ENCODE measurements at places on chromosomes 13 and 19.

DNA sequence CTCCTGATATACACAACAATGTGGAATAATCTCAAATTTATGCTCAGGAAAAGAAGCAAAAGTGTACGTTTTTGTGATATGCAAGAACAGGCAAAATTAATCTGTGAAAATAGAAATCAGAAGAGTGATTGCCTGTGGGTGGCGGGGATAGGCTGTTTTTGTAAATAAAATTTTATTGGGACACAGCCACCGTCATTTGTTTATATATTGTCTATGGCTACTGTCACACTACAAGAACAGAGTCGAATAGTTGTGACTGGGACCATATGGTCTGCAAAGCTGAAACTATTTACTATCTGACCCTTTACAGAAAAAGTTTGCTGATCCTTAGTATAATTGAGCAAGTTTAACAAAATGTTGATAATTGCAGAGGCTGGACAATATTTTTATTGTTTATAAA, 269.5 kb upstream of the HTR2A start:
- DNase-seq, result no peak

DNA sequence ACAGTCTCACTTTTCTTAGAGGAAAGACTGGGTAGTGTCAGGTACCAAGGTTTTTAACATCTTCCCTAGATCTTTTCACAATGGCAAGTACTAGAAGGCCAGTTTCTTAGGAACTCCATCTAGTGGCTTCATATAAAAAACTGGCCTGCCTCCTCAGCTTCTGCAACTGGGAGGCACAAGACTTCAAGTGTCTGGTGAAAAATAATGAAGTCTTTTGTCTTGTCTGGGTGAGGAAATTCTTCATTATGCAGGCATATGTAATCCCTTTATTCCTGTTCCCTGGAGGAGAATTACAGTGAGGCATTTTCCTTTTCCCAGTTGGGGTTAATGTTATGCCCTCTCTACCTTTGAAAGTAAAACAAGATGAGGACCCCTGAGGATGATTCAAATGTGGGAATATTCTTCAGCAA, 300.5 kb downstream of the NALCN start:
- DNase-seq, result no peak

- DNase-seq, result no peak
Observed at GRCh38 chr13:39054112-39054511, 15.9 kb downstream of the NHLRC3 start.

GRCh38 chr13:95233026-95233635, 68.1 kb downstream of the ABCC4 start:
- no peak for DNase-seq

GRCh38 chr13:76385586-76385985, 500.6 kb downstream of the KCTD12 start:
- DNase-seq, result no peak

- no peak for DNase-seq
Observed at GRCh38 chr19:49912965-49913685, 15.9 kb upstream of the ATF5 start.

DNA sequence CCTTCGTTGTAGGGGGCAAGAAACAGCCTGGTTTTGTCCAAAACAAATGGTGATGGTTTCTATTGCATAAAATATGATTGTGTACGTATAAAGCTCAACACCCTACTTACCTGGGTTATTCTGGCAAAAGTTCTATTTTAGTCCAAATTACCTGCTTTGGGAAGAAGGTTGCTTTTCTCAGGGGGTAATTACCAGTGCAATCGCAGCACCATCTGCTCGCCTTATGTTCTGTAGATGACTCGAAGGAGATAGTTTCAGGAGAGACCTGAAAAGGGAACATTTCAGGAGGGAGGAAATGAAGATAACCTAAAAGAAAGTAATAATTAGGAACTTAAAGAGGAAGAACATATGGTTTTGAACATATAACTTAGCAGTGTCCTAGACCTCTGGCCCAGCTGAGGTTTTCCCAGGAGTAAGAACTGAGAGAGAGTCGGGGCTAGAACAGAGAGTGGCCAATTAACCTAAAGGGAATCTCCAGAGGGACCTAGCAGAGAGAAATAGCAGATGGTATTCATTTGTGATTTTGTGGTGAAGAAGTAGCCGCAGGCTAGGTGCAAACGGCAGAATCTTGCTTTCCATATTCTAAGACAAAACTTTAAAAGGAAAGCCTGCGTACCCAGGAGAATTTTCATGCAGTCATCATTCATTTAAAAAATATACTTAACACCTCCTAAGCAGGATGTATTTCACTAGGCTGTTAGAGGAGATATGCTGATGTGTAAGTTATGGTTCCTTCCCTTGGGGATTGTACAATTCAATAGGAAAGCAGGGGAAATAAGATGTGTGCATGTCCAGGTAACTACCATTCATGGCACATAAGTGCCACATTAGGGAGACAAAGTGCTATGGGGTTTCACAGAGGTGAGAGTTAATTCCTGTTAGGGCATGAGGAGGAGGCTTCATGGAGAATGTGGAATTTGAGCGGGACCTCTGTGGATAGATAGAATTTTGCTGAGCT, 113.0 kb upstream of the SLC10A2 start:
- no peak for DNase-seq

DNA sequence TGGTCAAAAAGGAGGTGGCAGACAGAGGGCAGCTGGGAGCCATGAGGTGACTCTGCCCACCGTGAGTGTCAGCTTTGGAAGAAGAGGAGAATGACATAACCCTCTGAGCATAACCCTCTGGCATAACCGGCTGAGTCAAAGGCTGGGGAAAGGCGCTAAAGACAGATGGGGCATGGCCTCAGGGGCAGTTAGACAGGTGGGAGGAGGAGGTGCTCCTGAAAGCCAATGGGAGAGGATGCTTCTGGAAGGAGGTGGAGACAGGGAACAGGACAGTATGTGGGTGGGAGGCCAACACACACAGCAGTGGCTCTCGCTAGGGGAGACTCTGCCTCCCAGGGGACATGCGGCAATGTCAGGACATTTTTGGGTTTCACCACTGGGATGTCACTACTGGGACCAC, 17.1 kb downstream of the ELAVL1 start:
- DNase-seq, result no peak

GRCh38 chr13:91178099-91178498, 169.4 kb upstream of the MIR17HG start:
- no peak for DNase-seq

Measured in H54 (cell line).